ENCODE measurements at places on chromosomes 6 and 20. TPM values are rescaled to one million over a fixed set of nuclear protein-coding genes. Genes with fewer than 3 reads are reported as not detected.

GRCh38 chr20:57003012-57003411, 263.4 kb downstream of the BMP7 start:
- no peak for DNase-seq
- no peaks in the 10 kb centered on the region for H3K36me3 ChIP-seq
- no peaks in the 10 kb centered on the region for H3K4me1 ChIP-seq
- no peak overlapping the region for H3K4me3 ChIP-seq
- no peaks in the 10 kb centered on the region for H3K27me3 ChIP-seq

GHRH gene
- not detected for total RNA-seq

GRCh38 chr6:141105481-141105880, 1027.2 kb upstream of the GJE1 start:
- no peaks in the 10 kb centered on the region for H3K4me1 ChIP-seq
- no peaks in the 10 kb centered on the region for H3K36me3 ChIP-seq
- no peak overlapping the region for H3K4me3 ChIP-seq
- no peak for DNase-seq
- H3K27me3 ChIP-seq, result no peaks in the 10 kb centered on the region

DNA sequence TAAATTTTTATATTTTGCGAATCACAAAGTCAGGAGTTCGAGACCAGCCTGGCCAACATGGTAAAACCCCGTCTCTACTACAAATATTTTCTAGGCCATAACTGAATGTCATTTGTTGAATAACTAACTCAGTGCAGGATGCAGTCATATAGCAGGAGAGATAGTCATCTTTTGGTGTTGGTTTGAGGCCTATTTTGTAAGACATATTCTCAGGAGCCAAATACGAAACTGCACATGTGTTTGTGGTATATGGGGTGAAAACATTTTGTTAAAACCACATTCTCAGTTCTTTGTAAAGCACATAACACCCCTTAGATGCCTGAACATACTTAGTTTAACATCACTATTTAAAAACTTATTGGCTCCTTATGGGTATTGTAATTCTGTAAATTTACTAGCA, 4.7 kb upstream of the ENPP5 start:
- H3K27me3 ChIP-seq, result no peaks in the 10 kb centered on the region
- H3K27ac ChIP-seq, result no peak overlapping the region
- no peak overlapping the region for H3K4me3 ChIP-seq
- H3K4me1 ChIP-seq, result no peaks in the 10 kb centered on the region
- H3K36me3 ChIP-seq, result no peaks in the 10 kb centered on the region

PHACTR1 gene
- 2.1 TPM for total RNA-seq

TFAP2C gene
- total RNA-seq, result not detected

DNA sequence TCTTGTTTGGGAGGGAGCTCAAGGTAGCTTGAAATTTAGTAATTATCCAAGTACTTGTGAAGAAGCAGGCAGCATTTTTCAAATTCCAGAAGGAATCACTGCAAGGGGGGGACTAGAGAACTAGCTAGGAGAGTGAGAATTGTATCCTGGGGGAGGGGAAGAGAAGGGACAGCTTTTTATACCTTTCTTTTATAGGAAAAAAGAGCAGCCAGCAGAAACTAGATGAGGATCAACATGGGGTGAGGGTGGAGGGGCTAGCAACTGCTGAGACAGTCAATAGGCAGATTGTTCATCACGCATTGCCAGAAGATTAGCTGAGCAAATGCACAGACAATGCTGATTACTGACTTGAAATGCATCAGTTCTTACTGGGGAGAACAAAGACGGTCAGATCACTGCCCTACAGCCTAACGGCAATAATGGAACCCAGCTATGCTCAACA, 514.3 kb upstream of the CITED2 start:
- H3K4me1 ChIP-seq, result no peaks in the 10 kb centered on the region
- H3K27me3 ChIP-seq, result no peaks in the 10 kb centered on the region
- no peak for DNase-seq
- no peak overlapping the region for H3K4me3 ChIP-seq
- no peaks in the 10 kb centered on the region for H3K36me3 ChIP-seq

- H3K4me3 ChIP-seq, result no peak overlapping the region
- no peaks in the 10 kb centered on the region for H3K4me1 ChIP-seq
- DNase-seq, result no peak
- no peak overlapping the region for H3K27ac ChIP-seq
- no peaks in the 10 kb centered on the region for H3K27me3 ChIP-seq
These were observed 361.3 kb upstream of the BTBD3 start for GRCh38 chr20:11556410-11556809.

Measured in Peyer's patch (tissue), 4 donors.